Stimulated activated CD4-positive, alpha-beta T cell treated with anti-CD3 and anti-CD28 coated beads, Interleukin-12 subunit alpha, Interleukin-12 subunit beta, amount 100 ng/mL, for 48 hours (primary cell): ENCODE measurements at places on chromosomes 11 and 22.

GRCh38 chr22:28449041-28449440, 230.6 kb downstream of the TTC28 start:
- no peak for DNase-seq

DNA sequence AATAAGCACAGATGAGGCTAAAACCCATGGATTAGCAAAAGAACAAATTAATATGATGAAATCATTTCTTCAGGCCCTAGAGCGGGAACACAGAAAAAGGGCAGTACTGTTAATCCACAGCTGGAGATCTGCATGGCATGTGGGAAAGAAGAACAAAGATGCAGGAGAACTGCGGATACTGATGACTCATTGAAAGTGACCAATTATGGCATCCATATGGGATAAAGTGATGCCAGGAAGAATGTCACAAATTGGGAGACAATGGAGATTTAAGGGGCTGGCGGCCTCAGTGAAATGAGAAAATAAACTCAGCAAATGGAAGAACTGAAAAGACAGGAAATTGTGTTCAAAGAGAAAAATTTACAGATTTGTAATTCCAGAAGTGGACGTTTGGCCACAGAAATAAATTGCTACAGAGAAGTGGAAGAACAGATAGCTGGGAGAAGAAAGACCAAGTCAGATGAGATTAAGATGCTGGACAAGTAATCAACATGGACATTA, 39.4 kb downstream of the SIK3 start:
- no peak for DNase-seq

DNA sequence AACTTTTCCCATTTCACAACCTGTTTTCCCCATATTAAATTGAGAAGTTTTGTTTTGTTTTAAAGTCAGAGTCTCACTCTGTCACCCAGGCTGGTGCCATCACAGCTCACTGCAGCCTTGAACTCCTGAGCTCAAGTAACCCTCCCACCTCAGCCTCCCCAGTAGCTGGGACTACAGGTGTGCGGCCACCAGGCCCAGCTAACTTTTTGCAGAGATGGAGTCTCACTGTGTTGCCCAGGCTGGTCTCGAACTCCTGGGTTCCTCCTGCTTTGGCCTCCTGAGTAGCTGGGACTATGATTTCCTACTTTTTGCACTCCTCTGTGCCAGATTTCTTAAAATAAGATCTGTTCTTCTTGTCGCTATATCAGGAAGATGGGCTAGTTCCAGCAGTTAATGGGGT, 44.9 kb downstream of the GNB1L start:
- no peak for DNase-seq

- DNase-seq = no peak
Measured at GRCh38 chr22:35344956-35345690, 35.8 kb upstream of the HMOX1 start.

- DNase-seq = no peak
Measured at GRCh38 chr11:74532501-74533246, 39.1 kb upstream of the LIPT2 start.

GRCh38 chr22:43931771-43932170, 8.2 kb downstream of the PNPLA3 start:
- DNase-seq = no peak

DNA sequence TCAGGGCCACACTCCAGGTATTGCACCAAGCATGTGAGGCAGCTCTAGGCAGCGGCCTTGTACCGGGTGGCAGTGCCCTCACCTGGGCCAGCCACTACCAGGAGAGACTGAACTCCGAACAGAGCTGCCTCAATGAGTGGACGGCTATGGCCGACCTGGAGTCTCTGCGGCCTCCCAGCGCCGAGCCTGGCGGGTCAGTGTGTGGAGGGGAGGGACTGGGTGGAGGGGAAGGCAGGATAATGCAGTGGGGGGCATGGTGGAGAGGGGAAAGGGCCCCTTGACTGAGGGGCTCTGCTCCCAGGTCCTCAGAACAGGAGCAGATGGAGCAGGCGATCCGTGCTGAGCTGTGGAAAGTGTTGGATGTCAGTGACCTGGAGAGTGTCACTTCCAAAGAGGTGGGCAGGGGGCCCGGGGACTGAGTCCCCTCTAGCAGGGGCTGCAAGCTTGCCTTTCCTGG, 4.2 kb downstream of the SSH3 start:
- no peak for DNase-seq

GRCh38 chr11:126698576-126698975, 302.0 kb downstream of the KIRREL3 start:
- no peak for DNase-seq

DNA sequence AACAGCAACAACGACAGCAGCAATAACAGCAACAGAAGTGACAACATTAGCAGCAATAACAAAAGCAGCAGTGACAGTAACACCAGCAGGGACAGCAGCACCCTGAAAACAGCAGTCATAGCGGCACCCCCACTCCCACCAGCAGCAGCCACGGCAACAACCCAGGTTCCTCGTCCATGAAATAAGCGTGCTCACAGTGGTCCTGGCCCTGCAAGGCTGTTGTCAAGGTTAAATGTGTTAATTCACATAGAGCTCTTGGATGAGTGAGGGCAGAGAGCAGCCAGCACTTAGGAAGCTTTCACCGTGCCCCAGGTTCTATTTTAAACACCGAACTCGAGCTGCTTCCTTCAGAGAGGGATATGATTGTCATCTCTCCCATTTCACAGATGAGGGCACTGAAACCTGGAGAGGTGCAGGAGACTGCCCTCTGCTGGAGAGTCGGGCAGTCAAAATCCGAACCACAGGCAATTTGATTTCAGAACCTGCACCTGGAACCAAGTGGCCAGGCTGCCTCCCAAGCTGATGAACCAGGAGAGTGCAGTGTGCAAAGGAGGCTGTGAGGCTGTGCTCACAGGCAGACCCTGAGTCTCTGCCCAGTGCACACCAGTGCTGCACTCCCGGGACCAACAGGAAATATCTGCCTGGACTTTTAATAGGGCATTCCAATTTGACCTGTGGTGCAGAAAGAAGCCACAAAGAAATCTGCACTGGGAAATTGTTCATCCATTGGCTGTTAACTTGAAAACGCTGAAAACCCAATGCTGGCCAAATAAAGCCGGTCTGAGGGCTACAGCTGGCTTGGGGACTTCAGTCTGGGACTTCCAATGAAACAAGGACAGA, 22.9 kb upstream of the FGF3 start:
- DNase-seq = no peak

DNA sequence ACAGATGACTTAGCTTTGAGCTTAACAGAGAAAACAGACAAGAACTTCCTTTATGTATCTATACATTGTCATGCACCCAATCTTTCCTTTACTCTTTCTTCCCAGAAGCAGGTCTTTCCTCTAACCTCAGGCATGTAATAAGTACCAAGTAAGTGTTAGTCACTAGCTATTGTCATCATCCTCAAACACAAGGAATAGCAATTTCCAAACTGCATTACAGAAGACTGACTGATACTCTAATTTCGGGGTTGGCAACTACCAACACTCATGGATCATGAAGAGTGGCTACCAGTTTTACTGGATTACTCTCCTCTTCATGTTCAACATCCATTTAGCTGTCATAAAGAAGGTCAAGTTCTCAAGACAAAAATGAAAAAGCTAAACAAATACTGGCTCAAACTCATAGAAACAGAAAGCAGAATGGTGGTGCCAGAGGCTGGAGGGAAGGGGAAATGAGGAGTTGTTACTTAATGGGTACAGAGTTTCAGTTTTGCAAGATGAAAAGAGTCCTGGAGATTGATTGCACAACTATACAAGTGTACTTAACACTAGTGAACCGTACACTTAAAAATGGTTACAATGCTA, 111.6 kb downstream of the SIK3 start:
- no peak for DNase-seq
